ENCODE measurements at places on chromosomes 7 and 10. TPM values are rescaled to one million over a fixed set of nuclear protein-coding genes. Genes with fewer than 3 reads are reported as not detected.

DNA sequence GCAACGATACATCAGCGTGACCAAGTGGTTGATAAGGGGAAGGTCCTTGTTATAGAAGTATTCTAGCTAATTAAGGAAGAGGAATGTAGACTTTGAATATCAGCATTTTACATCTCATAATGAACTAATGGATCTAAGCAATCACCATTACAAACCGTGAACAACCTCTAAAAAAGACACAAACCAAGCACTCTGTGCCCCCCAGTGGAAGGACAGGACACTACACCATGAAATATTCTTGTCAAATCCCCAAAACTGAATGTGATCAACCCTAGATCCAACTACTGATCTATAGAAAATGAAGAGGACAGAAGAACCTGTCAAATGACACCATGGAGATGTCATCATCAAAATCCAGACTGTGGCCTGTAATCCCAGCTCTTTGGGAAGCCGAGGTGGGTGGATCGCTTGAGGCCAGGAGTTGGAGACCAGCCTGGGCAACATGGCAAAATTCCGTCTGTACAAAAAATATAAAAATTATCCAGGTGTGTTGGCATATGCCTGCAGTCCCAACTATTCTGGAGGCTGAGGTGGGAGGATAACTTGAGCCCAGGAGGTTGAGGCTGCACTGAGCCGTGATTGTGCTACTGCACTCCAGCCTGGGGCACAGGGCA is 111.3 kb upstream of the CARD11 start:
- DNase-seq: peak; percentile 46

The CCL24 gene
- not detected for total RNA-seq

The AFAP1L2 gene
- 1.2 TPM for total RNA-seq

- DNase-seq: no peak
Observed at GRCh38 chr7:90681336-90682022, 85.4 kb downstream of the CDK14 start.

GRCh38 chr10:95459446-95460045 is 101.6 kb downstream of the SORBS1 start:
- no peak for DNase-seq

- DNase-seq: peak; percentile 66
Observed at GRCh38 chr7:5421714-5422395, 1.8 kb downstream of the TNRC18 start.

- DNase-seq: peak; percentile 31
Observed at GRCh38 chr7:35253710-35254495, at the start of gene TBX20. Gene TBX20, minus strand, starts transcription at chr7:35254100. Its CDS starts 480 bp downstream, at chr7:35253620.

DNA sequence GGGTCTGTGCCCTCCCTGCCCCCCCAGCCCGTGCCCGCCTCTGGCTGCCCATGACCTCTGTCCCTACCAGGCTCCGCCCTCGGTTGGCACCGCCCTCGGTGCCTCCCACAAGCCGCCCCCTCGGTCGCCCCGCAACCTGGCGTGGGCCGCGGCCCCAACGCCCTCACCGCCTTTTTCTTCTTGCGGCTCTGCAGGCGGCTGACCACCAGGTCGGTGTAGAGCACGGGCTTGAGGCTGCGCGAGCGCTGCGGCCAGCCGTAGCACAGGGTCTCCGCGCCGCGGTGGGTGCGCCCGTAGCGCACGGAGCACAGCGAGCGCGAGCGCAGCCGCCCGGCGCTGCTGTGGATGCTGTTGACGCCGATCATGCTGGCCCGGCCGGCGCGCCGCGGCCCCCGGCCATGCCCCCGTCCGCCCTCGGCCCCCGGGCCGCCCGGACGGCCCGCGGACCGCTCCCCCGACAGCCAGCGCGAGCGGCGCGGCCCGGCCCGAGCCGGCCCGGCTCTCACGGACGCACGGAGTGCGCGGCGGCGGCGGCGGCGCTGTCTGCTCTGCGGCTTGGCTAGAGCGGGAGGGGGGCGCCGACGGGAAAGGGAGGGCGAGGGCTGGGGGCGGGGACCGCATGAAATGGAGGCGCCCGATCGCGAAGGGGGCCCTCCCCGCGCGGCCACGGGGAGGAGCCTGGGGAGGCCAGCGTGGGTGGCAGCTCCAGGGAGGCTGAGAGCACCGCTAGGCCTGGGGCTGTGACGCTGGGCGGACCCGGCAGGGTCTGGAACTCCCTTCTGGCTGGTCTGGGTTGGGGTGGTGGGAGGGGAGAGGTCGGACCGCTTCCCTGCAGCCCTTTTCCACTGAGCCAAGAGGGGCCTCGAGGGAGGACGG is 9.6 kb downstream of the PSD start:
- no peak for DNase-seq

DNA sequence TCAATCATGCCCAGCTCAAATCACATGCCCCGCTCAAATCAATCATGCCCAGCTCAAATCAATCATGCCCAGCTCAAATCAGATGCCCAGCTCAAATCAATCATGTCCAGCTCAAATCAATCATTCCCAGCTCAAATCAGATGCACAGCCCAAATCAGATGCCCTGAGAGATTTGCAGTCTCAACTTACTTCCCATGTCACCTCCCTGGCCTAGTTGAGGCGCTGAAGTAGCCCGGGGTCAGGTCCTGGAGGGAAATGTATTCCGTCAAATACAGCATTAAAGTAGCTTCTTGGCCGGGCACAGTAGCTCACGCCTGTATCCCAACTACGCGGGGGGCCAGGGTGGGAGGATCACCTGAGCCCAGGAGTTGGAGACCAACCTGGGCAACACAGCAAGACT is 15.7 kb upstream of the PRKAR1B start:
- no peak for DNase-seq

- DNase-seq: no peak
Observed at GRCh38 chr10:59970396-59971368, 64.3 kb upstream of the CCDC6 start.

GRCh38 chr7:156568258-156568657 is 72.3 kb upstream of the RNF32 start:
- no peak for DNase-seq

GRCh38 chr10:24344279-24344678 is 135.3 kb downstream of the KIAA1217 start:
- peak; percentile 34 for DNase-seq

DNA sequence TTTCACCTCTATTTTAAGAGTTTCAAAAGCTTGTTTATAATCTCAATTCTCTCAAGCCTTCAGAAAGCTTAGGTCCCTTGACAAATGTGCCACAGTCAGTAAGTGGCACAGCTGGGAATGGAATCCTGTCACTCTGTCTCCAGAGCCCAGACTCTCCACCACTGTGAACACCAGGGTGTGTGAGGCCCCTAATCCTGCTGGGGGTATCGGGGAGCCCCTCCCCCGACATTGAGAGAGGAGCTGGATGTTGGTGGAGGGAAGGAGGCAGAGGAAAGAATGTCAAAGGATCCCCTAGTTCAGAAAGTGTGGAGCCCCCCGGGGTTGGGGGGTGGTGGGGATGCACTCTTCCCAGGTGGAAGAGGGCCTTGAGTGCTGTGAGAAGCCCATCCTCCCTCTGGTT is 133.8 kb upstream of the YAE1 start:
- DNase-seq: no peak

GRCh38 chr7:53624356-53624755 is 588.9 kb downstream of the POM121L12 start:
- DNase-seq: no peak

The GPR26 gene
- total RNA-seq: not detected

The IGF2BP3 gene
- 4.3 TPM for total RNA-seq

DNA sequence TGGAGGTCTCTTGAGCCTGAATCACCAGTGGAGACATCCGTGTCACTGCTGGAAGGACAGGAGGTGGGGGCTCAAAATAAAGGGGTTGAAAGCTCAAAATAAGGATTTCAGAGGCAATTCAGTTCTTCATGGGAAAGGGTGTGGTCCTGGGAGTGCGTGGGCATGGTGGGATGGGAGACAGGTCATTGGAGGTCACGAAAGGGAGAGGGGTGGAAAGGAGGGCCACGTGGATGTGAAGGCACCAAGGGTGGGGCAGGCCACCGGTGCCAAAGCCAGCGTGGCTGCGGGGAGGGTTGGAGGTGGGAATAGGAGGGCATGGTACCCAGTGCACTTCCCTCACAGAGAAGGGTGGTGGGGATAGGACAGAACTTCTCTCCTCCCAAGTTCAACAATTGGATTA is 59.7 kb downstream of the HTR5A start:
- DNase-seq: no peak

Measured in dermis microvascular lymphatic vessel endothelial cell (primary cell).